ENCODE measurements at places on chromosomes 2 and 18.

GRCh38 chr18:77006305-77007175, 126.0 kb downstream of the MBP start:
- no peak for DNase-seq

- no peak for DNase-seq
Measured at GRCh38 chr2:45244928-45245327, 235.7 kb upstream of the SIX2 start.

- no peak for DNase-seq
Measured at GRCh38 chr2:226911932-226912331, 76.1 kb downstream of the RHBDD1 start.

DNA sequence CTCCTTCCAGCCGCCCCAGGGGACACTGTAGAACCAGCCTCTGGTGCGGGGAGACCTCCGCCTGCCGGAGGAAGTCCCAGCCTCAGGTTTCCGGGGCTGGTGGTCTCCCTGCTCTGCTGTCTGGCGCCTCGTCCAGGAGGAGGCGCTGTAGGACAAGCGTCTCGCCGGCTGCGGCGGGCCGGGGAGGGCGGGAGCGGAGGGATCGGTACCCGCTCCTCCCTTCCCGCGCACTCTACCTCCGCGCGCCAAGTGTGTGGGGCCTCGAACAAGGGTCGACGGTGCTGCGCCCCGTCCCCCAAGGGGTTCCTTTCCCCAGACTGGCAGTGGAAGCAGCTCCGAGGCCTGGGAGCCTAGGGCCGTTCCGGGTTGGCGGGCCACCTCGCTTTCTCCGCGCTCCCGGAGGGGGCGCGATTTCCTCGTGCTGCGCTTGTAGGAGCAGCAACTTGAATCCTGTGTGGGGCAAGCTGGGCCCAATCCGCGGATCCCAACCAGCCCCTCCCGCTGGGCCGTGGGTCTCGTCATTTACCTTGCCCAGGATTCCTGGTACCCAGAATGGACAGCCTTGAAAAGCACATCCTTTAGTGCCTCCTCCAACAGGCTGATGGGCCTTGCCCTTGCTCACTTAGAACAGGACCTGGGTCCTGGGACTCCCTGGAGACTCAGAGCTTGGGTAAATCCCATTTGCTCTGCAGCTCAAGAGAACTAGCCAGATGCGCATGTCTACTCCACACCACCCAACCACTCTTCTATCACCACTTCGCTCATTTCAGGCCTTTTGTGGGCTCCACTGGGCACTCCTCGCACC, 10.6 kb upstream of the HOXD4 start:
- peak; percentile 43 for DNase-seq

DNA sequence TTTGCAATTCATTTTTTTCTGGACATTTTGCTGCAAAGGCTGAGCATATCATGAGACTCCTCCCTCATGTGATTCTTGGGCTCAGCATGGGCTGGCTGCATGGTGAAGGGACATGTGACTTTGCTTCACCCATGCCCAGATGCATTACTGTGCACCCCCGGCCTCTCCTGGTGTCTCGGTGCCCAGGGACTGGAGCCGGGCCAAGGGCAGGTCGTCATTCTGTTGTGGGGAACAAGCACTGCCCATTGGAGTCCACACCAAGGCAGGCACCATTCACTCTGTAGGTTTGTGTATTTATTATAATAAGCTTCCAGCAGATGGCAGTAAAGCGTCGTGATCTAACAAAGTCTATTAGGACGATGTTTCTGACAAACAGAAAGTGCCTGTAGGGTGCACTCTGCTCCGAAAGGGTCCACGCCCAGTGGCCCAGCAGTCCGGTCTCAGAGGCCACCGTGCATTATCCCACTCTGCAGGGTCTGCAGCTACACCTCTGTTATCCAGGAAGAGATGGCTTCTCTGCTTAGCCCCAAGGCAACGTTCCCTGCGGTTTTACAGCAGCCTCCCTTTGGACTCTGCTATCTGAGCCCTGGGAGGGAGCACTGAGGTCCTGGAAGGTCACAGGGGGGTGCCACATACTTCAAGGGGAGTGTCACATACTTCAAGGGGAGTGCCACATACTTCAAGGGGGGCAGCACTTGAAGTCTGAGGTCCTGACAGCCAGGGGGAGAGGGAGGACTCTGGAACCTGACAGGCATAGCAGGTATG, 219.6 kb downstream of the TSN start:
- peak; percentile 4 for DNase-seq

DNA sequence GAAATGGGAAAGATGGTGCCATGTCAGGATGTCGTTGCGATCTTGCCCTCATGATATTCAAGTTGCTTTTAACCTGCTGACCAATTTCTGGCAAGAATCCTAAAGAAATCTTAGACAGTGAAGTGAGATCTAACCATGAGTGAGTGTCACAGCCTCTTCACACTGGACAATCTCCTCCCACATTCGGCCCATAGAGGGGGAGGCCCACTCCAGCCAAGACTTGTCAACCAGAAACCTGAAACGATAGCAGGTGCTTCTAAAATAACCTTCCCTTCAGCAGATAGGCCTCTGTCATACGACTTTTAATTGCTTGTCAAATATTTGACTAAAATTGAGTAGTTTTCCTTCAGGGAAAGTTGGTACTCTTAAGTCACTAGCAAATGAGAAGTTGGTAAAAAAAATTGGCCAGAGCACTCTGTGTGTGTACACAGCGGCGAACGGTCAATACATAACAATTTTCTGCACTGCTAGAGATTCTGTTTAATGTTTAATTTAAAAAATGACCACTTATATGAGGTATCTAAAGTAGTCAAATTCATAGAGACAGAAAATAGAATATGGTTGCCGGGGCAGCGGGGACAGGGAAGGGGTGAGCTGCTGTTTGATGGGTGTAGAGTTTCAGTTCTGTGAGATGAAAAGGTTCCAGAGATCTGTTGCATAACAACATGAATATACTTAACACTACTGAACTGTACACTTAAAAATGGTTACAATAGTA, 110.2 kb downstream of the VAPA start:
- DNase-seq, result no peak

DNA sequence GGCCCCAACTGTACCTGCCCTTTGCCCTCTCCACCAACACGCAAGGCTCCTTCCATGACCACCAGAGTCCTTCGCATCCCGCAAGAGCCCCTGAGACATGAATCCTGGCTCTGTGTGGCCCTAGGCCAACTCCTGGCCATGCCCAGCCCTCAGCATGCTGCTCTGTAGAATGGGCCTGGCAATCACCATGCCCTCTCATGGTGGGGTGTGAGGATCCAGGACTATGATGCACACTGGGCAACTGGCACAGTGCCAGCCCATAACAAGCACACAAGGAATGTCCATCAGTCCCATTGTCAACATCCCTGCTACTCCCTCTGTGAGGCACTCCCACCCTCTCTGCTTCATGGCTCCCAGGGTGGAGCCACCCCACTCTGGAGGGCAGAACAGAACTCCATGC, 44.7 kb downstream of the FER1L5 start:
- DNase-seq, result no peak

DNA sequence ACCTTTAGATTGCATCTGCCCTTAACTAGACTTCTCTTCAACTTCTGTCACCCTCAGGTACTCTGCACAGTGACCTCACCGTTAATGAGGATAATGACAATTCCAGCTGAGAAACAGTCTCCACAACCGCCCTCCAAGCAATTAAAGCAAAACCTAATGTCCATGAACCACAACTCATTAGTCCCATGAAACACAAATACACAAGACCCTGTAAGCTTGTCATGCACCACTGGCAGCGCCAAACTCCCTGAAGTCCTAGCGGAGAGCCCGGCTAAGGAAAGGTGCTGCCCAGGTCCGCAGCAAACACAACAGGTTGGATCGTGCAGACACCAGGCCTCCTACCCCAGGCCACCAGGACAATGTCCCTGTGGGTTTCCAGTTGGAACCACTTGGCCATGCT, 7.4 kb downstream of the SMAD7 start:
- no peak for DNase-seq

- no peak for DNase-seq
Measured at GRCh38 chr2:224133387-224133786, 94.3 kb upstream of the SERPINE2 start.
